Iris pigment epithelial cell (primary cell): ENCODE measurements at places on chromosomes 7 and 10.

DNA sequence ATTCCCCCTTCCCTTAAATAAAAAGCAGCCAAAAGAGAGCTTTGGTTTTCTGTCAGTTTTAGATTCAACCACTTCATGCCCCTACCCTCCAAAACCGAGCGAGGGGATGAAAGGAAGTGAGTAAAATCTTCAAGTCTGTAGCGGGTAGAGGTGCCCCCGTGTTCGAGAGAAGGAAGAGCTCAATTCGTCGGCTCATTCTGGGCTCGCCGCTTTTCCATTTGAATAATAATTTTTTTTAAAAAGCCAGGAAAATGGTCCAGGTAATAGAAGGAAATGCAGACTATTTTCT, 436.2 kb upstream of the GALNT17 start:
- peak; percentile 16 for DNase-seq

GRCh38 chr7:25122373-25122772, 2.7 kb downstream of the CYCS start:
- DNase-seq, result peak; percentile 56

DNA sequence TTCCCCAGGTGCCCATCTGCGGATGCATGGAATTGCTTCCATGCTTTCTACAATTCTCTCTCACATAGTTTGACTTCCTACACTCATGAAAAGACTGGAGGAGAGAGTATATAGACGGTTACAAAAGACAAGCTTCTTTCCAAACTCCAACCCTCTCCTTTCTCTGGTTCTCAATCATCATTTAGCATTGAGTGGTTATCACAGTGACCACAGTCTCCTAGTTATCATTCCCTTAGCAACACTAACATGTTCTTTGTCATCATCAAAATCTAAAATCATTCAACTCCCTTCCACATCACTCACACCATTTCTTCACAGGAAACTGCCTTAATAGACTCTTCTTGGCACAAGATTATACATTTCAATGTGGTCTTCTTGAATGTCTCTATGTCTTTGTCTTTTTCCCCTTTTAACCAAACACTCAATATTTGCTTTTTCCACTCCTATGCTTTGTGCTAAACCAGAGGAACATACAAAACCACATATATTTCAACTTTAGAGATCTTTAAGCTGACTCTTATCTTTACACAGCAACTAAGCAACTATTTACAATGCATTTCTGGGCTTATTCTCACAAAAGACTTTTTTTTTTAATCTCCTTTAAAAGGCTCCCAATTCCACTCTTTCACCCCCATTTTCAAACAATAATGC, 126.3 kb downstream of the CNOT4 start:
- no peak for DNase-seq

DNA sequence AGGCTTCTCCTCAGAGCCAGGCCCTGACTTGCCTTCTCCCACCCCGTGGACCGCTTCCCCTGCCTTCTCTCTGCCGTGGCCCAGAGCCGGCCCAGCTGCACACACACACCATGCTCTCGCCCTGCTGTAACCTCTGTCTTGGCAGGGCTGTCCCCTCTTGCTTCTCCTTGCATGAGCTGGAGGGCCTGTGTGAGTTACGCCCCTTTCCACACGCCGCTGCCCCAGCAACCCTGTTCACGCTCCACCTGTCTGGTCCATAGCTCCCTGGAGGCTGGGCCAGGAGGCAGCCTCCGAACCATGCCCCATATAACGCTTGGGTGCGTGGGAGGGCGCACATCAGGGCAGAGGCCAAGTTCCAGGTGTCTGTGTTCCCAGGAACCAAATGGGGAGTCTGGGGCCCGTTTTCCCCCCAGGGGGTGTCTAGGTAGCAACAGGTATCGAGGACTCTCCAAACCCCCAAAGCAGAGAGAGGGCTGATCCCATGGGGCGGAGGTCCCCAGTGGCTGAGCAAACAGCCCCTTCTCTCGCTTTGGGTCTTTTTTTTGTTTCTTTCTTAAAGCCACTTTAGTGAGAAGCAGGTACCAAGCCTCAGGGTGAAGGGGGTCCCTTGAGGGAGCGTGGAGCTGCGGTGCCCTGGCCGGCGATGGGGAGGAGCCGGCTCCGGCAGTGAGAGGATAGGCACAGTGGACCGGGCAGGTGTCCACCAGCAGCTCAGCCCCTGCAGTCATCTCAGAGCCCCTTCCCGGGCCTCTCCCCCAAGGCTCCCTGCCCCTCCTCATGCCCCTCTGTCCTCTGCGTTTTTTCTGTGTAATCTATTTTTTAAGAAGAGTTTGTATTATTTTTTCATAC, 38.0 kb downstream of the LIMK1 start:
- no peak for DNase-seq

- DNase-seq, result no peak
Measured at GRCh38 chr10:102626026-102626685, 18.1 kb upstream of the TRIM8 start.

GRCh38 chr7:148325208-148325607, 265.4 kb upstream of the C7orf33 start:
- no peak for DNase-seq

DNA sequence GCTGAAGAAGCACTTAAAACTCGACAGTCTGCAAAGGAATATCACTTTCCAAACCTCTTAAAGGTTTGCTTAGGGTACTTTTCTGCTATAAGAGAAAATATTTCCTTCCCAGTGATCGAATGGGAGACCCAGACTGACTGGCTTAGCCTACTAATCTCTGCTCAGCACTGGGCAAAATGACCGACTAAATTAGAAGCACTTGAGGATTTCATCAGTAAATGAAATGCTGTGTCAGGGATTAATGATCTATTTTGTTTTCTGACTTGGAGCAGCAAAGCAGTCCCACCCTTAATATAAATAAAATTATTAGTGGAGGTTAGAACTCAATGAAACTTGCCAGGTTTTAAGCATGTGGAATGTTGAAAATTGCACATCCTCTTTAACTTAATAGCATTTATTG, 411.6 kb downstream of the NEBL start:
- DNase-seq, result no peak

DNA sequence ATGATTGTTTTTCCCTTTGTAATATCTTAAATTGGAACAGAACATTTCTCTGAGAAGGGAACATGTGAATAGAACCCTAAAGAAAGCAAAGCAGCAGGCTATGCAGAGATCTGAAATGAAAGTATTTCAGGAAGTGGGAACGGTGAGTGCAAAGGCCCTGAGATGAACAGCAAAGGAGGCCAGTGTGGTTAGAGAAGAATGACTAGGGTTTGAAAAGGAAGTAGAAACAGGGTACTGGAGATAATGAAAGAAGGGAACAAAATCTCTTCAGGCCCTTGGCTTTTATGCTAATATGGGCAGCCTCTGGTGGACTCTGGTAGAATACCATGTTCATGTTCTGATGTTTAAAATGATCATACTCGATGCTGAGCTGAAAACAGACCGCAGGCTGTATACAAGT, 22.2 kb downstream of the ARHGAP21 start:
- peak; percentile 75 for DNase-seq

DNA sequence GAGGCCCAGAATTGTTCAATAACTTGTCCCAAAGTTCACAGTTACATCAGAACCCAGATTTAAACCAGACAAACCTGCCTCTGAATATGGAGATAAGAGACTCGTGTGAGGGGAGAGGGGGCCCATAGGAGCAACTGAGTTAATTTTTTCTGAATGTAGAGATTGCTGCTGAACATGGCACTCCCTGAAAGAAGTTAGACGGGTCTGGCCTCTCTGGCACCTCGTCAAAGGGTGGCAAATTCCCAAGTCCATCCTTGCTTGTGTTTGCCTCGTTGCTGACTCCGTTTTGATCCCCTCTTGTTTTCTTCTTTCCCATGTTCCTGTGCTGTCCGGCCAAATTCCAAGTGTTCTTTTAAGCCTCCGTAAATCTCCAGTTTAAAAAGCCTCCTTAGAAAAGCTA, 35.2 kb upstream of the YAE1 start:
- DNase-seq, result no peak

DNA sequence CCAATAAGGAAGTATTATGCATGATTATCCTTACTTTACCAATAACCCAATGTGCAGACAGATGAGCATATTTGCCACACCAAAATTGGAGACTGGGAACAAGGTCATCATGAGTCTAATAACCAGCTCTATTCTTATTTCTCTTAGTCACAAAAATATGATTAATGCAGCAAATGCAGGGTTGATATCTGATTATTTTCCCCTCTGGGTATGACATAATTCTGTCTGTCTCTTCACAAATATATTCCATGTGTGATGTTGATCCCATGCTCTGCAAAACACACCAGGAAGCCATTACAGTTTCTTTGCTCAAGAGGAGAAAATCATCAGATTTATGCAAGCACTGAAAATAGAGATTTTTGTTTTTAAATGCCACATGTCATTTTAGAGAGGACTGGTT, 196.5 kb upstream of the DGKB start:
- no peak for DNase-seq

DNA sequence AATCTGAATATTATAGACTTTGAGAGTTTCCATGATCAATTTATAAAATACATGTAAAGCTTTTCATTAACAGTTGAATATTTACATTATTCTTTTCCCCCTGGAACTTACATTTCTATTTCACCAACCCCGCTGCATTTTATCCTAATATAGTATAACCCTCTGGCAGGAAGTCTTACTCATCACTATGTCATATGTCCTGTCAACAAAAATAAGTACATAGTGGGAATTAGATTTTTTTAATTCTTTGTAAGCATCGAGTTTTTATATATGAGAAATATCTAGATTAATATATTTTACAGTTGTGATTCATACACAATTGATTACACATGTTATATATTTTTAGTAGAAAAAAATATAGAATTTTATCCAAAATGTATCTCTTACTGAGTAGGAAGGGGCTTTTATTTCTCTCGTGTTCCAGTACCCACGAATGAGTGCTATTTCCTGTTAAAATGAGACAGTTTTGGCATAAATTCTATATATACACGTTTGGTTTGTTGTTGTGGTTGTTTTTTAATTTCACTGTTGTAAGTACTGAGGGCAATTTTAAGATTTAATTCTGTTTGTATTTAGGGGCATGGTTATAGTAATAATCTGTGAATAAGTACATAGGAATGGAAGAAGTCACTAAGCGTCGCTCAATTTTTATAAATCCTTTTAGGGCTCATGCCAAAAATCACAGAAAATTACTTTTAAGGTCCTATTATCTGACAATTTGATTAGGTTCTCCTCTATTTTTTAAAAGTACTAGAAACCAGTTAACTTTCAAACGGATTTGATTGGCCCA, 87.1 kb downstream of the HECW1 start:
- peak; percentile 60 for DNase-seq

GRCh38 chr10:106384496-106384895, 780.0 kb downstream of the SORCS1 start:
- peak; percentile 18 for DNase-seq

DNA sequence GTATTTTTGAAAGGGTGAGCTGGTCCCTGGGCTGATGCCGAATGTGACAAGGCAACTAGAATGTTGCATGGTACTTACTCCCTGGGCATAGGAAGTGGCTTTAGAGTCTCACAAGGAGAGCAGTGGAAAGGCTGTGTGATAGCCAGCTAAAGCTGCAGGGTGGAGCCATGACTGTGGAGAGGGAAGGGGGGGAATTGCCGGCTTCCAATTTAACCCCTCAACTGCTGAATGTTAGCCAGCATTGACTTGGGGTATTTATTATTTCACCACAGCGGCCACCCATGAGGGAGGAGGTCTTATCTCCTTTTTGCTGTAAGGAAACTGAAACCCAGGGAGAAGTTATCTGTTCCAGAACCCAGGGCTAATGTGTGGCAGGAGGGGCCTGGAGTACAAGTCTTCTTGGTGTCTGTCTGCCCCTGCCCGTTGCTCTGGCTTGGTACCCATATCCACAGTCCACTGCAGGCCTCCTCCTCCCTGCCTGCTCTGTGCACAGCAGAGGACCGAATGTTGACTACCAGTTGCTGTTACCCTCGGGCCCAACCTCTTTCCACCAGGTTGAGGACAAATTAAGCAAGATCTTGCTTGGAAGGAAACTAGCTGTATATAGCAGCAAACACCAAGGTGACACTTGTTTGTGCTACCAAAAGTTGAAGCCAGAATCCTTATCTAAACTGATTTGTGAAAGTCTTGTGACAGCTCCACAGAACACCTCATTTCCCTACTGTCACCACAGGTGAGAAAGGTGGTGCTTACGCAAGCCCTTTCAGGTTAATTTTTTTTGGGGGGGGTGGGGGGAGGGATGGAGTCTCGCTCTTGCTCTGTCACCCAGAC, 37.6 kb downstream of the WBP1L start:
- DNase-seq, result peak; percentile 24

DNA sequence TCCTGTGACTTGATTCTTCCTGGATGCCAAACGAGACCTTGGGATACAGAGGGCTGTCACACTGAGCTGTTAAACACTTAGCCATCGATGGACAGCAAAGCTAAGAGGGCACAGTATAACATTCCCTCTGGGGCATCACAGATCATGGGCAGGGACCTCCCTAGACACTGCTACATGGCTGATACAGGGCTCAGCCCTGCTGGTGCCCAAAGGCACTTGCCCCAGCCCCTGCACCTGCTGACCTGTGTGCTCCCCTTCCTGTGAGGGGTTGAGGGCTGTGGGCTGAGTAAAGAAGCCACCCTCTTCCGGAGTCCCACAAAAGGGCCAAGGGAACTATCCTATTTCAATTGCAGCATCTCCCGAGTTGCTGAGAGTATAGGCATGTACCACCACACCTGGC, 337.9 kb downstream of the EXOC4 start:
- no peak for DNase-seq

DNA sequence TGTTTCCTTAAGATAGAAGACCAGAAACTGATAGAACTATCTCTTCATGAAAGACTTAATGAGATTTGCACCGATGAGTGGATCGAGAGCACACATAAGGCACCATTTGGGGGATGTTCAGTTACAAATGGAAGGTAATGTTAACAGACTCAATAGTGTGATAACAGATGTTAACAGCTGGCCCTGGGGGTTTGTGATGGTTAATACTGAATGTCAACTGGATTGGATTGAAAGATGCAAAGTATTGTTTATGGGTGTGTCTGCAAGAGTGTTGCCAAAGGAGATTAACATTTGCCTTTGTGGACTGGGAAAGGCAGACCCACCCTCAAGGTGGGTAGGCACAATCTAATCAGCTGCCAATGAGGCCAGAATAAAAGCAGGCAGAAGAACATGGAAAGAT, 130.5 kb upstream of the DGKB start:
- DNase-seq, result no peak

GRCh38 chr7:90999989-91000979, 263.9 kb upstream of the FZD1 start:
- DNase-seq, result peak; percentile 40

- no peak for DNase-seq
Measured at GRCh38 chr10:124394583-124394982, 24.1 kb downstream of the OAT start.

- DNase-seq, result no peak
Measured at GRCh38 chr10:79084972-79085597, 16.3 kb downstream of the ZMIZ1 start.

- peak; percentile 50 for DNase-seq
Measured at GRCh38 chr10:113139699-113140098, 189.7 kb downstream of the TCF7L2 start.

DNA sequence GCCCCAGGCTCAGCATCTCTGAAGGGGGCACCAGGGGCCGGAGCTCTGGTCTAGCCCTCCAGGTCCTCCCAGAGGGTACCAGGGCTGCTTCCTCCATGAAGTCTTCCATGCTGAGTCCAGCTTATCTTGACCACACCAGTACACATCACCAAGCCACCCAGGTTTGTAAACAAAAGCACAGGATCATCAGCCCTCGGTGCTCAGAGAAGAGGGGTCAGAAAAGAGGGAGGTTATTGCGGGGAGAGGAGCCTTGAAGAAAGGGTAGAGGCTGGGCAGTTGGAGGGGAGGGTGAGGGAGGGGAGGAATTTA, 23.9 kb downstream of the AQP1 start:
- DNase-seq, result no peak

GRCh38 chr10:13352519-13352918, 4.4 kb upstream of the SEPHS1 start:
- DNase-seq, result no peak

GRCh38 chr7:15007507-15007906, 105.0 kb upstream of the DGKB start:
- DNase-seq, result peak; percentile 20

GRCh38 chr10:75462865-75463264, 31.4 kb downstream of the LRMDA start:
- DNase-seq, result no peak
